ENCODE measurements at places on chromosomes 7 and 10. TPM values are rescaled to one million over a fixed set of nuclear protein-coding genes. Genes with fewer than 3 reads are reported as not detected.
A peak's percentile ranks its signal among the peaks of the same experiment; 100 is the strongest.

OR2A7 gene
- not detected for total RNA-seq

LRGUK gene
- total RNA-seq = 1.3 TPM

DNA sequence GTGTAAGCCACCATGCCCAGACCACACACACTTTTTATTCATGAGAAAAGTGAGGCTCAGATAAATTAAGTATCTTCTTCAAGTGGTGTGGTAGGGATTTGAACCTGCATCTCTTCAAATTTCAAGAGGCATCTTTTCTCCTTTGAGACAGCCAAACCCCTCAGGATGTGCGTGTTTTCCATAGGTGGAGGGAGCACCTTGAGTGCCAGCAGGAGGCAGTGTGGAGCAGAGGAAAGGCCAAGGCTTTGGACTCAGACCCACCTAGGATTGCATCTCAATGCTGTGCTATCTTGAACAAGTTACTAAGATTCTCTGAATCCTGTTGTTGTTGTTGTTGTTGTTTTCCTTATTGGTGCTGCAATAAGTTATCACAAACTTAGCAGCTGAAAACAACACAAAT is 40.2 kb upstream of the MYL10 start:
- DNase-seq = no peak

DNA sequence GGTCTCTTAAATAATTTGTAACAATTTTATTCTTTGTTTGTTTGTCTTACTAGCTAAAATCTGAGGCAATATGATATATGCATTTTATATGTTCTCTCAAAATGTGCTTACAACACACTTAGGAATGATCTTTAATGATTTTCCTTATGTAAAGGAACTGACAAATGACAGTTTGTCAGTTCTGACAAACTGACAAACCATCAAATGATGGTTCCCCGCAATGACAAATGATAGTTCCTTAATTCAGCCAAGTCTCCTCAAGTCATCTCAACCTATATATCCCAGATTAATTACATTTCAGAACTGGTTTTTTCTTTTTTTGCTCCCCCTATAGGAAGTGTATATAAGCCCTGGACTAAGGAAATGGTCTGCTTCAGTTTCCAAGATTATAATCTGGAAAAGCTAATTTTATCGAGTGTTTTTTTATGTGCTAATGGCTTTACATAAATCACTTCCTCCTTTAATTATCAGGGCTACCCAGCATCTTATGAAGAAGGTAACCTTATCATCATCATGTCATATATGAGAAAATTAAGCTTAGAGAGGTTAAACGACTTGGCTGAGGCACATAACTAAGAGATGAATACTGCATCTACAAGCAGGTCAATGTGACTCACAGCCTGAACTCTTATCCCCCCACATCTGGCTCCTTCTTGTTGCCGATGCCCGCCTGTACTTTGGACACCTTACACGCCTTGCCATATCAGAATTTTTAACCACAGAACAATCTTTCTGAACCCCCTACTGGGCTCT is 75.1 kb downstream of the RELN start:
- no peak for DNase-seq

DNA sequence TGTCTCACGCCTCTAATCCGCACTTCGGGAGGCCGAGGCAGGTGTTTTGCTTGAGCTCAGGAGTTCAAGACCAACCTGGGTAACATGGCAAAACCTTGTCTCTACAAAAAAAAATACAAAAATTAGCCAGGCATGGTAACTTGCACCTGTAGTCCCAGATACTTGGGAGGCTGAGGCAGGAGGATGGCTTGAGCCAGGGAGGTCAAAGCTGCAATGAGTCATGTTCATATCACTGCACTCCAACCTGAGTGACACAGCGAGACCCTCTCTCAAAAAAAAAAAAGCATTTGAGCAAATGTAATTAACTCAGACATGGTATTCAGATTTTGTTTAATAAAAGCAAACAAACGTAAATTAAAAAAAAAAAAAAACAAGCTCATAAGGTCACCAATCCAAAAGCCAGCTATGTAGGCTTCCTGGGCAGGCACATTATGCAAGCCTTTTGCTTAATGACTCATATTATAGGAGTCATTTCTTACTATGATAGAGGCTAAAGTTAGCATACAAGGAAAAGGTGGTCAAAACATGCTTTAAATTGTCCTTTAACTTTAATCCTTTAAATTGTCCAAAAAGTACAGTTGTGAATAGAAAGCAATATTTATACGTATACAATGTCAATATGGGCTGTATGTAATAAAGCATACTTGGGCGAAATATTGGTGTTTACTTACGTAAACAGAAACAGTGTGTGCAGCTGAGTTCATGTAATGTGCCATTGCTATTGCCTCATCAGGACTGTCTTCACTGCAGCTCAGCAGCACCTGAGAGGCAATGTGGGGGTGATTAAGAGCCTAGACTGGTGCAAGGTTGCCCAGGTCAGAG is 13.0 kb downstream of the AKR1D1 start:
- no peak for DNase-seq

GRCh38 chr10:77159538-77160110 is 478.0 kb downstream of the KCNMA1 start:
- DNase-seq = no peak

GRCh38 chr10:73732931-73733623 is 11.1 kb upstream of the SEC24C start:
- no peak for DNase-seq

AKR1C1 gene
- total RNA-seq = 7.6 TPM

ATXN7L1 gene
- total RNA-seq = 8.2 TPM

GRCh38 chr10:123348691-123349572 is 194.7 kb downstream of the BUB3 start:
- DNase-seq = no peak

GRCh38 chr7:43302773-43303460 is 190.5 kb downstream of the HECW1 start:
- DNase-seq = no peak

GRCh38 chr10:77713521-77714280 is 76.1 kb upstream of the KCNMA1 start:
- no peak for DNase-seq

DNA sequence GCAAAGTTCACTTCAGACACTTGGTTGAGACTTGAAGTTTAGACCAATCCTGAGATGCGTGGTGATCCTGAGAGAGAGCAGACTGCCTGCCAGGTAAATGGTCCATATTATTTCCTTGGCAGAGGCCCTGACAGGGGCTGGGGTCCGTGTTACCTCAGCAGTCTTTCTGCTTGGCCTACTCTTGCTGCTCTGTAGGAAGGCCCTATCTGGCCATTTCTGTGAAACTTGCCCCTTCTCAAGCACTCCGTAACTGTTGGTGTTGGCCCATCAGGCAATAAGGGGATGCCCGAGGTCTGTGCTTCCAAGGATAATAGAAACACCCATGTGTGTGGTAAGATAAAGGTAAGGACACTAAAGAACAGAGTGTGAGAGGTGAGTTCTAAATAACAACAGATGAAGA is 20.0 kb downstream of the LOXL4 start:
- no peak for DNase-seq

LRMDA gene
- total RNA-seq = 15.7 TPM

- DNase-seq = peak; percentile 51
Measured at GRCh38 chr7:150945853-150946420, 32.2 kb downstream of the KCNH2 start.

DNA sequence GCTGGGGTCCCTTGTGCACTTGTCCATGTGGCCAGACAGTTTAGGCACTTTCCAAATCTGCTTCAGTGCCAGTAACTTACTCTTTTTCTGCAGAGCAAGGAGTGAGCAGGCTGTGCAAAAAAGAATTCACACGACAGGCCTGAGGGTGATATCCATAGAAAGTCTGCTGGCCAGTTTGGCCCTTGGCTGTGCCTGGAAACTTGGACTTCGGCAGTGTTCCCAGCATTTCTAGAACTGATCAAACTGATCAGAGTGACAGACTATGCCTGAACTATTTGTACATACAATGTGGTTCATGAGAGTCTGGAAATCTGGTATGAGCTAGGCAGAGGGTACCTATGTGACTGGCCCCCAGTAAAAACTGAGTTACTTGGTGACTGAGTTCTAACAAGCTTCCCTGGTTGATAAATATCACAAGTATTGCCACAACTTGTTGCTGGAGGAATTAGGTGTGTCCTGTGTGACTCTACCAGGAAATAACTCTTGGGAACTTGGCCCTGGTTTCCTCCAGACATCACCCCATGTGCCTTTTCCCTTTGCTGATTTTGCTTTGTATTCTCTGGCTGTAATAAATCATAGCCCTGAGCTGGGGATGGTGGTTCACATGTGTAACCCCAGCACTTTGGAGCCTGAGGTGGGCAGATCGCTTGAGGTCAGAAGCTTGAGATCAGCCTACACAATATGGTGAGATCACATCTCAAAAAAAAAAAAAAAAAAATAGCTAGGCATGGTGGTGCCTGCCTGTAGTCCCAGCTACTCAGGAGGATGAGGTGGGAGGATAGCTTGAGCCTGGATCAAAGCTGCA is 3.3 kb upstream of the DENND10 start:
- DNase-seq = peak; percentile 36

- DNase-seq = no peak
Measured at GRCh38 chr7:66529883-66530610, 98.6 kb upstream of the KCTD7 start.

DNA sequence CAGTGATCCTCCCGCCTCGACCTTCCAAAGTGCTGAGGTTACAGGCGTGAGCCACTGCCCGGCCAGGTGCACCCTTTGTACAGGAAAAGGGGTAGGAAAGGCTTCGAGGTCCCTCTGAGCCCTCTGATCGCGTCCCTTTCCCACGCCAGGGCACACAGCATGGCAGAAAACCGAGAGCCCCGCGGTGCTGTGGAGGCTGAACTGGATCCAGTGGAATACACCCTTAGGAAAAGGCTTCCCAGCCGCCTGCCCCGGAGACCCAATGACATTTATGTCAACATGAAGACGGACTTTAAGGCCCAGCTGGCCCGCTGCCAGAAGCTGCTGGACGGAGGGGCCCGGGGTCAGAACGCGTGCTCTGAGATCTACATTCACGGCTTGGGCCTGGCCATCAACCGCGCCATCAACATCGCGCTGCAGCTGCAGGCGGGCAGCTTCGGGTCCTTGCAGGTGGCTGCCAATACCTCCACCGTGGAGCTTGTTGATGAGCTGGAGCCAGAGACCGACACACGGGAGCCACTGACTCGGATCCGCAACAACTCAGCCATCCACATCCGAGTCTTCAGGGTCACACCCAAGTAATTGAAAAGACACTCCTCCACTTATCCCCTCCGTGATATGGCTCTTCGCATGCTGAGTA is 871 bp downstream of the POP7 start:
- DNase-seq = no peak

All from uterus (tissue), 4 donors.